ENCODE measurements at places on chromosomes 11 and 22.

DNA sequence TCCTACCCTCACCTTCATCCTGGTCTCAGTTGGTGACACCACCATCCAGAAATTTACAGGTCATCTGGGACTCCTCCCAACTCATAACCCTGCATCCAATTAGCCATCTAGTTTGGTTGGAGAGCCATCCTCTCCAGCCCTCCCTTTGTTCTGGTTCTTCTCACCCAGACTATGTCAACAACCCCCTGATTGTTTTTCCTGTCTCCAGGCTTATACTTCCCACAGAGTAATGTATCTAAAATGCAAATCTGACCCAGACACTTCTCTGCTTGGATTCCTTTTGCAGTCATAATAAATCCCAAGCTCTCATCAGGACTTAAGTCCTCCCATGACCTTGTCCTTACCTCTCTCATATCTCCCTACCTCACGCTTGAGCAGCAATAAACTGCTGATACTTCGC lies 3.0 kb downstream of the TTC12 start:
- no peak for DNase-seq
- no peak overlapping the region for H3K27ac ChIP-seq
- H3K4me1 ChIP-seq = no peaks in the 10 kb centered on the region
- no peaks in the 10 kb centered on the region for H3K27me3 ChIP-seq
- no peak overlapping the region for H3K4me3 ChIP-seq

- H3K4me1 ChIP-seq = no peaks in the 10 kb centered on the region
- no peaks in the 10 kb centered on the region for H3K27me3 ChIP-seq
- H3K4me3 ChIP-seq = no peak overlapping the region
- no peak overlapping the region for H3K27ac ChIP-seq
- DNase-seq = no peak
- no peaks in the 10 kb centered on the region for H3K36me3 ChIP-seq
Measured at GRCh38 chr11:114326151-114326550, 30.0 kb downstream of the NNMT start.

DNA sequence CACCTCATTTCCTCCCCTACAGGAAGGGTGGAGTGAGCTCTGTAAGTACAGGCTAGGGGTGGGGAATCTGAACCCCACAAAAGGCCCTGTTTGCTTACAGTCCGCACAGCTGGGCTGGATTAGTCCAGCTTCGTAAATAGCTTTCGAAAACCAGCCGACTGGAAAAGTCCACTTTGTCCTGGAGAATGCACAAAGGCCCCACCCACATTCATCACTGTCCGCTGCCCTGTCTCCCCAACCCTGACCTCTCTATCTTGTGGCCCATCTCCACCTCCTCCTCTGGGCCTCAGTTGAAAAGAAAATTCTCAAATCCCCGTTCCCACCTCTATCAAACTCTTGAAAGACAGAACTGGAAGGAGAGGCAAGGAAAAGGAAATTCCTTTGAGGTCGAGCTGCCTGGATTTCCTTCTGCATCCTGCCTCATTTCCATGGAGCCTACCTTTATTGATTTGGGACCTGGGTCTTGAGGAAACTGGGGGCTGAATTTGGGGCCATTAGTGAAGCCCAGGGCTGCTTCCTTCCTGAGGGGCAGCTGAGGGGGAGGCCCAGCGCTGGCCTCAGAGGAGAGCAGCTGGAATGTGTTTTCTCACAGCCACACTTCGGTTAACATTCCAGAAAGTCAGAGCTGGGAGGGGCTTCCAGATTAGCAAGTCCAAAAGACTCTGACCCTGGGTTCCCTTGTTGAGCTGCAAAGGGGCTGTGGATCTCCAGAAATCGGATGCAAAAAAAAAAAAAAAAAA lies 147.6 kb downstream of the FBXO7 start:
- H3K4me1 ChIP-seq = no peaks in the 10 kb centered on the region
- no peak overlapping the region for H3K27ac ChIP-seq
- no peak for DNase-seq
- H3K27me3 ChIP-seq = no peaks in the 10 kb centered on the region
- H3K36me3 ChIP-seq = no peaks in the 10 kb centered on the region

DNA sequence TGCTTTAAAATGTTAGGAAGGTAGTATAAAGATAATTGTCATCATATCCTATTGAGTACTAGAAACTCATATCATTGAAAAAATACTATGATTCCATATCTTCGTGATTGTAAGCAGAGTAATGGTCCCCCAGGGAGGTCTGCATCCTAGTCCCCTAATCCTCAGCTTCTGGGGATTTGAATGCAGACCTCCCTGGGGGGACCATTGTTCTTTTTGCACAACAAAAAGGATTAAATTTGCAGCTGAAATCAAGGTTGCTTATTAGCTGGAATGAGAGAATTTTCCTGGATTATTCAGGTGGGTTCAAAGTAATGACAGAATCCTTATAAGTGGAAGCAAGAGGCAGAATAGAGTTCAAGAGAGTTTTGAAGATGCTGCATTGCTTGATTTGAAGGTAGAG lies 26.1 kb upstream of the MS4A6A start:
- DNase-seq = no peak
- no peak overlapping the region for H3K4me3 ChIP-seq
- H3K27me3 ChIP-seq = no peaks in the 10 kb centered on the region
- no peak overlapping the region for H3K27ac ChIP-seq
- no peaks in the 10 kb centered on the region for H3K36me3 ChIP-seq
- H3K4me1 ChIP-seq = no peaks in the 10 kb centered on the region

GRCh38 chr11:12390687-12391110 lies 13.3 kb downstream of the PARVA start:
- peaks cover 11% of the 10 kb centered on the region for H3K27me3 ChIP-seq
- H3K27ac ChIP-seq = no peak overlapping the region
- H3K4me3 ChIP-seq = no peak overlapping the region
- no peaks in the 10 kb centered on the region for H3K36me3 ChIP-seq
- no peaks in the 10 kb centered on the region for H3K4me1 ChIP-seq

DNA sequence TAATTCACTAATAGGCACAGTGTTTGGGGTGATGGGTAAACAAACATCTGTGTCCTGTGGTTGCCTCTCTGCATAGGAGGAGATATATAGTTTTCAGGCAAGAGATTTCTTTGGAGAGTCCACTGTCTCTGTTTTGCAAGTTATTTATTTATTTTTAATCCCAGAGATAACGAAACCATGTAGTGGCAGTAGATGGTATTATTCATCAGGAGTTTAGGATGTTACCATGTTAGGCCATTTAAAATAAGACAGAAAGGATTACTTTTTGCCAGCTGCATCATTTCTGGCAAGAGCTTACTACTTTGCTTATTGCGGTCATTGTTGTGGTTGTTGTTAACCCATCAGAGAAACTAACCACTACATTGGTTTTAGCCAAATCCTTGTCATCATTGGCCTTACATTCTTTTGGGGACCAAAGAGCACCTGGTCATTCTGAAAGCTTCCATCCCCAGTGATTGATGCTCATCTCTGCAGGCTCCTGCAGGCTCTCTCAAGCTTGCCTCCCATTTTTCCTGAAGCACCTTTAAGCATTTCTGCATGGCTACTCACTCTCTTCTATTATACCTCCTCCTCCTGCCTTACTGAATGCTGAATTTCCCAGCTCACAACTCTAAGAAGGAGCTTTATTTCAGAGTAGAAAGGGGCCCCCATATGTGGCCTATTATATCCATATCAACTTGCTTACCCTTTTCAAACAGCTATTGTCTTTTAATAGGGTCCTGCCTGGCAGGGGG lies 84.4 kb downstream of the CSTPP1 start:
- no peaks in the 10 kb centered on the region for H3K27me3 ChIP-seq
- no peaks in the 10 kb centered on the region for H3K4me1 ChIP-seq
- no peaks in the 10 kb centered on the region for H3K36me3 ChIP-seq
- no peak overlapping the region for H3K27ac ChIP-seq
- no peak for DNase-seq

- H3K27me3 ChIP-seq = no peaks in the 10 kb centered on the region
- peaks cover 28% of the 10 kb centered on the region for H3K4me1 ChIP-seq
- no peak overlapping the region for H3K27ac ChIP-seq
- no peak overlapping the region for H3K4me3 ChIP-seq
Measured at GRCh38 chr22:49775191-49775866, 52.3 kb downstream of the BRD1 start.

GRCh38 chr11:106426696-106427095 lies 349.2 kb downstream of the AASDHPPT start:
- H3K4me3 ChIP-seq = no peak overlapping the region
- H3K27ac ChIP-seq = no peak overlapping the region
- no peak for DNase-seq

- no peaks in the 10 kb centered on the region for H3K4me1 ChIP-seq
- no peaks in the 10 kb centered on the region for H3K27me3 ChIP-seq
- no peak overlapping the region for H3K27ac ChIP-seq
- no peak overlapping the region for H3K4me3 ChIP-seq
- H3K36me3 ChIP-seq = no peaks in the 10 kb centered on the region
Measured at GRCh38 chr22:19016081-19016766, 80.1 kb upstream of the PRODH start.

DNA sequence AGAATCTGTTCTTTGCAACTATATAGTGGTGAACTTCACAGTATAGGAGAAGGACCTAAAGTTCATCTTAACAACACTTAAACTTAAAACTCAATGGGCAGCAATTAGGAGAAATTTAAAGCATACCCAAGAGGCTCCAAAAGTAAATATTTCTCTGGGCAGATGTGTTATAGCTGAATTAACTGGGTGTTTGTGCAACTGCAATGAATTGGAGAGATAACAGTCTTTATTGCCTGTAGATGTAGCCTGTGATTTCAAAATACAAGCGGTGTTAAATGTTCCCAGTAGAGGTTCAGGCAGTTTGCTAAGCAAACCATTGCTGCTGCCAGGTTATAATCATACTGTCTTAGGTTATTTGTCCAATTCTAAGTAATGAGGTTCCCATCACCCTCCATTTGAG lies 294.1 kb upstream of the MTNR1B start:
- H3K27ac ChIP-seq = no peak overlapping the region
- no peaks in the 10 kb centered on the region for H3K36me3 ChIP-seq

- H3K4me3 ChIP-seq = no peak overlapping the region
- peaks cover 10% of the 10 kb centered on the region for H3K27me3 ChIP-seq
- H3K36me3 ChIP-seq = no peaks in the 10 kb centered on the region
- no peak overlapping the region for H3K27ac ChIP-seq
Measured at GRCh38 chr22:26399289-26399688, 29.8 kb upstream of the ASPHD2 start.

GRCh38 chr11:96246718-96247552 lies 96.1 kb downstream of the MAML2 start:
- no peak overlapping the region for H3K4me3 ChIP-seq
- DNase-seq = no peak
- H3K36me3 ChIP-seq = no peaks in the 10 kb centered on the region
- H3K27me3 ChIP-seq = no peaks in the 10 kb centered on the region
- H3K4me1 ChIP-seq = peaks cover 23% of the 10 kb centered on the region

DNA sequence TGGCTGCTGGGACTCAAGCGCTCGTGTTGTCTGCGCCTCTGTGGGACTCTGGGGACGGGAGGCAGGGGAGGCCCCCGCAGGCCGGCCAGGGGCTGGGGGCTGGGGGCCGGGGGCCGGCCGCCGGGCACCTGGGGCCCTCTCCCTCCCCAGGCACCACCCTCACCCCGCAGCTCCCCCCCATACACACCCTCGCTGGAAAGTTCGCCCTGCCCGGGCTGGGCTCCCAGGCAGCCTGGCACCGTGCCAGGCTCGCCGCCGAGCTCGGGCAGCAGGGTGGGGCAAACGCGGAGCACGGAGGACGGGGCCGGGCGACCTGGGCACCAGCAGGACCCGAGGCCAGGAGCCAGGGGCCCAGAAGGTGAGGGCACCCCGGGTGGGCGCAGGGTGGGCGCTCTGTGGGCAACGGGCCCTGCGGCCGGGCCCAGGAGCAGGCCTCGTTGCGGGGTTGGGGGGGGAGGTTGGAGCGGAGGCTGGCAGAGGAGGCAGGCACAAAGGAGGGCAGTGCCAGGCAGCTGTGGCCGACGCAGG lies 76.7 kb upstream of the WNT7B start:
- H3K36me3 ChIP-seq = peaks cover 2% of the 10 kb centered on the region
- H3K4me1 ChIP-seq = peaks cover 58% of the 10 kb centered on the region
- peak overlapping the region; percentile 87 for H3K27ac ChIP-seq
- no peaks in the 10 kb centered on the region for H3K27me3 ChIP-seq
- peak overlapping the region; percentile 68 for H3K4me3 ChIP-seq
- DNase-seq = peak; percentile 68

GRCh38 chr11:130314184-130314749 lies 450 bp downstream of the ZBTB44 start:
- no peaks in the 10 kb centered on the region for H3K27me3 ChIP-seq
- H3K36me3 ChIP-seq = peaks cover 16% of the 10 kb centered on the region
- peak overlapping the region; percentile 62 for H3K4me3 ChIP-seq
- DNase-seq = no peak
- peak overlapping the region; percentile 75 for H3K27ac ChIP-seq

DNA sequence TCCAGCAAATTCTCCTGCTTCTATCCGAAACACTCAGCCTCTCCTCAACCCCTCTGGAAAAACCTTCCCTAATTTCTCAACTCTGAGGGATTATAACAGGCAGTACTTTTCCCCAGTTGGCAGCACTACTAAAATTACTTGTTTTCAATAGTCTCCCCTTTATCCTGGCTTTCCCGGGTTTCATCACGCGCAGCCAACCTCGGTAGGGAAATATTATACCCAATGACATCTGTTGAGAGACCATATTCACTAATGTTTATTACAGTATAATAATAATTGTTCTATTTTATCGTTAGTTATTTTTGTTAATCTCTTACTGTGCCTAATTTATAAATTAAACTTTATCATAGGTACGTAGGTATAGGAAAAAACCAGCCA lies 330 bp upstream of the POLD3 start:
- H3K27me3 ChIP-seq = peaks cover 9% of the 10 kb centered on the region
- DNase-seq = no peak
- H3K36me3 ChIP-seq = peaks cover 27% of the 10 kb centered on the region
- peak overlapping the region; percentile 76 for H3K4me3 ChIP-seq
- peaks cover 24% of the 10 kb centered on the region for H3K4me1 ChIP-seq

DNA sequence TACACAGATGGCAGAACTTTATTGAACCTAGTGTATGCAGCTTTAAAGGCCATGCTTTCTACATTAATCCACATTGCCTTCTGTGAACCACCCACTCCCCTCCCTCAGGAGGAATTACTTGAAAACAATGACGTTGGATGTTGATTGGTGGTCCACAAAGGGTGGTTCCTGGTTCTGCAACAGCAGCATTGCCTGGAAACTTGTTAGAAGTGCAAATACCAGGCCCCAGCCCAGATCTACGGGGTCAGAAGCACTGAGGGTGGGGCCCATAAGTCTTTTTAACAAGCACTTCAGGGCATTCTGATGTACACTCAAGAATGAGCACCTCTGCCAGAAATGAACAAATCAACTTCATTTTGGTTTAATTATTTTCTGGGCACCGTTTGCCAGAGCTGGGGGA lies 91.0 kb downstream of the ISX start:
- H3K27me3 ChIP-seq = no peaks in the 10 kb centered on the region
- no peaks in the 10 kb centered on the region for H3K36me3 ChIP-seq
- no peaks in the 10 kb centered on the region for H3K4me1 ChIP-seq
- no peak overlapping the region for H3K27ac ChIP-seq
